Lung (tissue), 17 donors: ENCODE measurements at places on chromosomes 1 and 21. TPM values are rescaled to one million over a fixed set of nuclear protein-coding genes. Genes with fewer than 3 reads are reported as not detected.

The TPTE gene
- polyA plus RNA-seq: not detected

The SPRR2F gene
- polyA plus RNA-seq: 0.73 TPM

The C1orf167 gene
- 11.3 TPM for polyA plus RNA-seq

The PODN gene
- polyA plus RNA-seq: 16.4 TPM

The MATN1 gene
- 0.15 TPM for polyA plus RNA-seq

The SEC16B gene
- polyA plus RNA-seq: 0.74 TPM

The CHIT1 gene
- 2.3 TPM for polyA plus RNA-seq

The GLMP gene
- 48.2 TPM for polyA plus RNA-seq

The SLAMF9 gene
- 0.38 TPM for polyA plus RNA-seq

The ARHGEF10L gene
- 23.8 TPM for polyA plus RNA-seq

The SPRR3 gene
- 0.50 TPM for polyA plus RNA-seq

The CFAP107 gene
- polyA plus RNA-seq: 2.4 TPM
